Natural killer cell treated with Interleukin-12 subunit alpha and Interleukin-12 subunit beta and Interleukin-15 and Interleukin-18, amount 100 ng/mL, for 72 hours (primary cell): ENCODE measurements at places on chromosomes 1 and 21.

- no peak for DNase-seq
Measured at GRCh38 chr1:163670989-163671757, 349.4 kb downstream of the NUF2 start.

GRCh38 chr21:19914028-19914427 lies 1084.2 kb upstream of the NCAM2 start:
- no peak for DNase-seq

DNA sequence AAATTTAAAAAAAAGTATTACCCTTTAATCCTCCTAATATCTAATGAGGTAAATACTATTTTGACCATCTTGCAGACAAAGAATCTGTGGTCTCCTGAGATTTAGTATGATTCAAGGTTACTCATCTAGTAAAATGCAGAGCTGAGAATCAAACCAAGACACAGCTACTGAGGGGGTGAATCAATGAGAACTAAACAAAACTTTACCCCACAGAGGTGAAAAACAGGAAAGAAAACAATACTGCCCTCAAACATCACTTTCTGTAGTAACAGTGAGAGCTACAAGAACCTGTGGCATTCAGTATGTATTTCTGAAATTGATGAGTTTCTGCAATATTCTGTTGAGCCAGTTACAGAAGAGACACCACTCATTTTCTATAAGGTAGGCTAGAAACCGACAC lies 85.1 kb downstream of the JAK1 start:
- DNase-seq, result no peak

DNA sequence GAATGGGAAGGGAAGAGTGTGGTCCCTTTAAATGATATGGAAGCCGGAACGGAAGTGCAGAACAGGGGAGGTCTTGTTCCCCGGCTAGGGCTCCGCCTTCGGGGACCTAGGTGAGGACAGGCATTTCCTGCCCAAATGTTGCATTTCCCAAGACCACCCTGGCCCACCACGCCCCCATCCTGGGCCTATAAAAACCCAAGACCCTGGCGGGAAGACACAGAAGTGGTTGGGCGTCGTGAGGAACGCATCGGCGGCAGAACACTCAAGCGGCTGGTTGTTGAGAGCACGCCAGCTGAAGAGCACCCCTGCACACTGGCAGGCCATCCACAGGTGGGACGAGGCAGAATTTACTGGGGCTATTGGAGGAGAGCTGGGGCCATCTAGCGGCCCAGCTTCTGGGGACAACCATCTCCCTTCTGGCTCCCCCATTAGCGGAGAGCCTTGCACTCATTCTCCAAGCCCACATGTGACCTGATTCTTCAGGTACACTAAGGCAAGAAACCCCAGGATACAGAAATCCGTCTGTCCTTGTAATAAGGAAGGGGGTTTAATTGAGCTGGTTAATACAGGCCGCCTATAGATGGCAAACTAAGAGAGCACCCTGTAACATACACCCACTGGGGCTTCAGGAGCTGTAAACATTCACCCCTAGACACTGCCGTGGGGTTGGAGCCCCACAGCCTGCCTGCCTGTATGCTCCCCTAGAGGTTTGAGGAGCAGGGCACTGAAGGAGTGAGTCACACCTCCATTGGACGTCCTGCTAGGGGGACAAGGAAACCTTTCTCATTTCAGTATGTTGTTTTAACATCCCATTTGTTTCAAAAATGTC lies 1327.9 kb downstream of the BRINP3 start:
- DNase-seq, result no peak

DNA sequence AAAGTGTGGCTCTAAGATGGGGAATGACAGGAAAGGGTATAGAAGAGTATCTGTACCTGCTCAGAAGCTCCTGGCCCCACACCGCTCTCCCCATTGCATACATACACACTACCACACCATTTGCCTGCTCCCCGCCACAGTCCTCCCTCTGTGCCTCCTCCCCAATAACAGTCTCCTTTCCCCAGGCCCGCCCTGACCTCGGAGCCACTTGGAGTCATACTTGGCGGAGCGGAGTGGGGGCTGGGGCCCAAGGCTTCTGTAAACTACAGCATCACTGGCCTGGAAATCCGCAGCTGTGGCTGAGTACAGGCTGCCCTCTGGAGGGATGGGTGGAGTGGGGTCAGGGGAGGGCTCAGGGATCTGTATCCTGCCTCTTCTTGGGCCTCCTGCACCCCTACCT lies 8.6 kb downstream of the SEMA6C start:
- no peak for DNase-seq

- DNase-seq, result no peak
Measured at GRCh38 chr1:63921359-63921758, 147.5 kb downstream of the ROR1 start.

- DNase-seq, result no peak
Measured at GRCh38 chr1:160646711-160647328, at the start of gene SLAMF1. SLAMF1 (minus strand) TSS chr1:160647044; CDS start chr1:160646945, 99 bp downstream.

- DNase-seq, result no peak
Measured at GRCh38 chr1:107016376-107016978, 40.0 kb upstream of the PRMT6 start.

DNA sequence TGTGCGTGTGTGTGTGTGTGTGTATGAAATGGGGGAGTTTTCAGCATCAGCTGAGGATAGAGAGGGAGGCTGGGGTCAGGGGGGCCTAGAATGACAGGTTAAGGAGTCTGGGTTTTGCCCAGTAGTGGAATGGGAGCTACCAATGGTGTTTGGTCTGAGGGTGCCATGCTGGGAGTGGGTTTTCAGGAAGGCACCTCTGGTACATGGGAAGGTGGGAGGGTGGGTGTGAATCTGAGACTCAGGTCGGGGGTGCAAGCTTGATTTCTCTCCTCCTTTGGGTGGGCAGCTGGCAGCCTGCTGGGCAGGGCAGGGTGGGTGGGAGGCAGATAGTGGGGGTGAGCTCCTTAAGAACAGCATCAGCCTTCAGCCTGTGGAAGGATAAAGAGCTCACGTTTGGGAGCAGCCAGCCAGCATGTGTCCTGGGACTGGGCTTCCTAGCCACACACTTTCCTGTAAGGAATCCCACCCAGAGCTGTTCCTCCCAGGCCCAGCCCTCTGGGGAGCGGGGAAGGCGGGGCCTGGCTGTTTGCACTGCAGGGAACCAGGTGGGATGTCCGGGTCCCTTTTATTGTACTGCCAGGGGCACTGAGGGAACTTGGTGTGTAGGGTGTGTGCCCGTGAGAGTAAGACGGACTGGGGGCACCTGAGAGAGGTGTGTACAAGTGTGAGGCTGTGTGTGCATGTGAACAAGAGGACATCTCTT lies 152.8 kb downstream of the FOXD2 start:
- no peak for DNase-seq

- no peak for DNase-seq
Measured at GRCh38 chr21:44838039-44838895, 20.4 kb upstream of the SUMO3 start.

GRCh38 chr1:82777240-82777639 lies 976.5 kb downstream of the ADGRL2 start:
- no peak for DNase-seq

DNA sequence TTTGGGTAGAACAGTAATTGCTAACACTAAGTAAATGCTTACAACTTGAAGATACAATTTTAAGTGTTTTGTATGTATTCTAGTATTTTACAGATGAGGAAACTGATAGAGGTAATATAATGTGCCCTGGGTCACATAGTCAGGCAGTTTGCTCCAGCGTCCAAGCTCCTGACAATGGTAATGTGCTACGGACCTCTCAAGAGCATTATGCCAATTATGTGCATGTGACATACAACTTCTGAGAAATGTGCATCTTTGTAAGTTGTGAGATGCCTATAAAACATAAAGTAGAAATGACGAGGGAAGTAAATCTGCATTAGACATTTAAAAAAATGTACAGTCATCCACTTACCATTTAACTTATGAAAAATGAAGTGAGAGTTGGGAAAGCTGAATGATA lies 186.8 kb downstream of the LRRC7 start:
- DNase-seq, result no peak

DNA sequence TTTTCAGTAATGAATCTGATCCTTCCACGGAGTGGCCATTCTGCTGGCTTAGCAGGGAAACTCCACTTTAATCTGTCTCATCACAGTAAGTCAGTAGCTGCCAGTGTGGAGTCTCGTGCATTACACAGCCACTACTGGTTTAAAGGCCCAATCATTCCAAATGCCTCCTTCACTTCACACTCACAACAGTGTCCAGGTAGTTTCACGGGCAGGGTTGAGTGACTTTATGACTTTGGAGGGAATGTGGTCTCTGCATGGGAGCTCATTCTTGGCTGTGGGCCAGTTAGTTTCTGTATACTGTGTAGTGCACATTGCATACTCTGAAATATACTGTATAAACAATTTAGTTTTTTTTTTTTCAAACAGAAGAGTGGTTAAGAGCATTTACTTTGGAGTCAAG lies 34.6 kb upstream of the C1orf87 start:
- no peak for DNase-seq

GRCh38 chr1:192225703-192226102 lies 67.4 kb downstream of the RGS18 start:
- DNase-seq, result no peak

GRCh38 chr1:97680894-97681293 lies 239.9 kb downstream of the DPYD start:
- DNase-seq, result no peak

GRCh38 chr1:3716351-3716750 lies 35.9 kb upstream of the CCDC27 start:
- no peak for DNase-seq

DNA sequence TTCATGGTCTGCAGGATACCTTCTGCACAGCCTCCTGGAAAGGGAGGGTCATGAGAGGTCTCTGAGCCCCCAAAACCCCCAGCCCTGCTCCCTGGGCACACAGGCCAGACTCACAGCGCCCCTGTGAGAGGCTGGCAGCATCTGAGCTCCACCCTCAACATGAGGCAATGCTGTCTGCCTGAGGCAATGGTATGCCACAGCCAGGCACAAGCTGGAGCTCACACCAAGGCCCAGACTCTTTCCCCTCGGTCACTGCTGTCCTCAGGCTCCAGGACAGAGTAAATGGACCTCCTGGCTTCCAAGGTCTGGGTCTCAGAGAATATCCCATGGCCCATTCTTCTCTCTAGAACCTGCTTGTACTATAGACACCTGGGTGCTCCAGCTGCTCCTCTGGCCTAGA lies 17.2 kb downstream of the MEF2D start:
- DNase-seq, result no peak

DNA sequence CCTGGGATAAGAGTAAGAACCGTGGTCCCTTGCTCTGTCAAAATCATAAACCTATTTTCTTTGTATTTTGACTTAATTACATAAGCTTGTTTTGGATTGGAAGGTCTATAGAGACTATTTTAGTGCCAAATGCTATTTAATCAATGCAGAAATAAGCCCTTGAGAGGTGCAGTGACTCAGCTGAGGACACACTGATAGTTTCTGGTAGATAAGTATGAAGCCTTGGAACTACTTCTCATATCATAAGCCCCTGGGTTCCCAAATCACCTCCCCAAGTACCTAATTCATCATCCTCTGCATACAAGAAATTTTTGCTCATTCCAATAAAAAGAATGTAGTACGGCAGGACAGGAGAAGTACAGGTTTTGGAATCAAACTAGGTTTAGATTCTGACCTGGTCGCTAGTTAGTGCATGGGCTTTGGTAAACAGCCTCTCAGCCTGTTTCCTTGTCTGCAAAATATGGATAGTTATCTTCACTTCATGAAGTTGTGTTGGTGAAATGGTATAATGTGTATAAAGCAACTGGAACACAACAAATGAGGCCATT lies 3.3 kb upstream of the CD55 start:
- no peak for DNase-seq

DNA sequence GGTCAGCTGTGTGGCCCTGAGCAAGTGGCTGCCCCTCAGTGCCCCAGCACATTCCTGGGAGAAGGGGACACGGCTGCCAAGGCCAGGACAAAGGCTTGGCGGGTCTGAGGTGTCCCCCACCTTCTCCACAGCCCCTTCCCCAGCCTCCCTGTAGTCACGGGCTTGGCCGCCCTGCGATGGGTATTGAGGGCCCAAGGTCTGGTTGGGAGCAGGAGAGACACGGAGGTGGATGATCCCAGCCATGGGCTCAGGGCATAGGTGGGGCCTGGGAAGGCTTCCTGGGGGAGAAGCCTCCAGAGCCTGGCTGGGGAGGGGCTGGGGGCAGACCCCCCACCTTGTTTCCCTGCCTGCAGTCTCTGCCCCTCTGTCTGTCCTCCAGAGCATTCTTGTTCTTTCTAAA lies 27.0 kb downstream of the TTC39A start:
- no peak for DNase-seq

GRCh38 chr1:160025314-160025713 lies 6.5 kb downstream of the PIGM start:
- no peak for DNase-seq

- no peak for DNase-seq
Measured at GRCh38 chr21:45618287-45618686, 25.2 kb upstream of the PCBP3 start.

GRCh38 chr1:179077396-179077795 lies 4.5 kb upstream of the TOR3A start:
- no peak for DNase-seq

GRCh38 chr1:173798078-173798477 lies 26.4 kb upstream of the DARS2 start:
- no peak for DNase-seq

DNA sequence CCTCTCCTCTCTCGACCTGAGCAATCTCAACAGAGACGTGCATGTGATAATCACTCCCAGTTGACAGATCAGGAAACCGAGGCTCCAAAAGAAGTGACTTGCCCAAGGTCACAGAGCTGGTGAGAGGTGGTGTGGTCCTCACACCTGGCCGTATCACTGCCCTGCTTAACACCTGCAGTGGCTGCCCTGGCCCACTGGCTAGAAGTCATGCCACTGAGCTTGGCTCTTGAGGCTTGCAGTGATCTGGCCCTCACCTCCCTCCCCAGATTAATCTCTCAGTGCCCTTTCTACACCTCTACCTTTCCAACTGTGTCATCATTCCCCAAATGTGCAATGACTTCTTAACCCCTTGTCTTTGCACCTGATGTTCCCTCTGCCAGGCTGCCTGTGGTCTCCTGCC lies 38.8 kb downstream of the CDCP2 start:
- no peak for DNase-seq

- DNase-seq, result peak; percentile 23
Measured at GRCh38 chr21:46082713-46082962, 15.3 kb upstream of the COL6A2 start.

DNA sequence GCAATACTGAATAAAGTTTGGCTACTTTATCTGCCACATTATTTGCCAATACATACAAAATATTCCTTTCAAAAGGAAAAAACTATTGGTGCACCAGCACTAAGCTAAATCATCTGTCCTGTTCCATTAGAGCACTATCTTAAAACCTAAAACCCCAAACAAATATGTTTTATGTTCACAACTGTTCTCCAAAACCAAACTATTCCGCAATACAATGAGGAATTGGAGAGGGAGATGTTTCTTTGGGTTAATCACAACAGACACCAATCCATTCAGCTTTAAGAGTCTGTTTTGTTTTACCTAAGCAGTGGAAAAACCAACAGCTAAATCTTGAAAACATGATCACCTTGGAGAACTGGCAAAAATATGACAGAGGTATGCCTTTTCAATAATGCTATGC lies 85.1 kb downstream of the ZNF644 start:
- no peak for DNase-seq

DNA sequence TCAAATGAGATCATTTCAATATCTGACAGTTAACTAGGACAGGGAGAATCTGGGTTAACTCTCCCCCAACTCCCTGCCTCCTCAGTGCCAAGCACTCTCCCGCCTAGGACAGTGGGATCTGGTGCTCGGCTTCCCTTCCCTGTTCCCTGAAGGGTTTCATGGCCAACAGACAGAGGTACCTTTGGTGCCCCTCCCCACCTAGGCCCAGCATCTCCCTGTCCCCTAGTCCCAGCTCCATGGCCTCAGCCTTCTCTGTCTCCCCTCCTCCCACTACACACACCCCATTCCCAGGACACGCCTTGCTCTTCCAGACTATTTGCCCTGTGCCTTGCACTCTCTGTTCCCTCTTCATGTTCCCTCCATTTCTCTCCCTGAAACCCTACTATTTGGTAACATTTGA lies 77.1 kb downstream of the CD247 start:
- no peak for DNase-seq
